Naive thymus-derived CD8-positive, alpha-beta T cell (primary cell): ENCODE measurements at places on chromosomes 3 and 15.

DNA sequence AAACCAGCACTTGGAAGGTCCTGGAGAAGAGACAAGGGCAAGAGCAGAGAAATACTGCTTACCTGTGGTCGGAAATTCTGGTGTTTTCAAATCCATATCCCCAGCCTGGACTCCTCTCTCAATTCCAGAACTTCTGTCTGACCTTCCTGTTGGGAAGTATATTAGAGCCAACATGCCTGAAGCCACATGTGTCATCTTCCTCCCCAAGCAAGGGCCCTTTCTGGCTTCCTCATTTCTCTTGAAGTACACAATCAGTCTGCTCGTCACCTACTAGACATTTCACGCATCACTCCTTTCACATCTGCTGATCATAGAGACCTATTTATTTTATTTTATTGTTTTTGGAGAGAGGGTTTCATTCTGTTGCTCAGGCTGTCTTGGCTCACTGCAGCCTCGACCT, 8.4 kb downstream of the PARP14 start:
- no peak overlapping the region for H3K4me3 ChIP-seq
- DNase-seq, result no peak
- H3K27ac ChIP-seq, result no peak overlapping the region
- peaks cover 24% of the 10 kb centered on the region for H3K4me1 ChIP-seq
- H3K27me3 ChIP-seq, result no peaks in the 10 kb centered on the region
- H3K36me3 ChIP-seq, result peaks cover 38% of the 10 kb centered on the region

DNA sequence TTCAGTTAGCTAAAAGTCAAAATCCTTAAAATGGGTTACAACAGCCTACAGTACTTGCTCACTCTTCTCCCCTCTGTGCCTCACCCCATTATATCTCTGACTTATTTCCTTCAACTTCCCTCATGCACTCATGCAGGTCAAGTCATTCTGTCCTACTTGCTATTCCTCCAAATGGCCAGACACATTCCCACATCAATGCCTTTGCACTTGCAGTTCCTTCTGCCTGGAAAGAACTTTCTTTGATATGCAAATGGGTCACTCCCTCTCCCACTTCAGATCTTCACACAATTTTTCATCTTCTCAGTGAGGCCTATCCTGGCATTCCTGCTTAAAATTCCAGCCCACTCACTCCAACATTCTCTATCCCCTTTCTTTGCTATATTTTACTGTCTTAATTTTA, 547.2 kb upstream of the TGFBR2 start:
- no peak overlapping the region for H3K27ac ChIP-seq
- H3K4me1 ChIP-seq, result no peaks in the 10 kb centered on the region
- H3K36me3 ChIP-seq, result no peaks in the 10 kb centered on the region
- peaks cover 5% of the 10 kb centered on the region for H3K27me3 ChIP-seq

GRCh38 chr15:30922480-30923311, 19.0 kb downstream of the FAN1 start:
- H3K4me1 ChIP-seq, result no peaks in the 10 kb centered on the region
- H3K36me3 ChIP-seq, result peaks cover 93% of the 10 kb centered on the region
- no peak overlapping the region for H3K27ac ChIP-seq
- no peaks in the 10 kb centered on the region for H3K27me3 ChIP-seq
- no peak for DNase-seq

DNA sequence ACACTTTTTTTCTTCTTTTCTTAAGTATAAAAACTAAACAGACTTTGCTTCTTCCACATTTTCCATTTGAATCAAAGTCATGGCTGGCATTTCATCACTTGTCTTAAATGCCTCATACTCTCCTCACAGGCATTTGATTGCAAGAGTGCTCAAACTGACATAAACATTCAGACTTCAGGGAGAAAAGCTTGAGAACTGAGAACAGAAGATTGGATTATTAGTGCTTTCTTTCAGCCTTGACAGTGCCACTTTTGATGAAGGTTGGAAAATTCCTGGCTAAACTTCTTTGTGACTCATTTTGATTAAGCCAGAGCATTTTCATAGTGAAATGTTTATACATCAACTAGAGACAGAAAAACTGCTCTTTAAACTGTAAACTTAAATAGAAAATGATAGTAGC, 544.4 kb downstream of the DIPK2A start:
- H3K4me3 ChIP-seq, result no peak overlapping the region
- H3K4me1 ChIP-seq, result no peaks in the 10 kb centered on the region
- peaks cover 2% of the 10 kb centered on the region for H3K27me3 ChIP-seq
- no peaks in the 10 kb centered on the region for H3K36me3 ChIP-seq
- no peak overlapping the region for H3K27ac ChIP-seq

- peaks cover 3% of the 10 kb centered on the region for H3K27me3 ChIP-seq
- H3K27ac ChIP-seq, result no peak overlapping the region
- DNase-seq, result no peak
- no peak overlapping the region for H3K4me3 ChIP-seq
- H3K4me1 ChIP-seq, result no peaks in the 10 kb centered on the region
Measured at GRCh38 chr3:110871869-110872268, 199.7 kb upstream of the NECTIN3 start.

GRCh38 chr15:101813803-101814534, 2.0 kb downstream of the OR4F15 start:
- H3K27ac ChIP-seq, result no peak overlapping the region
- no peak overlapping the region for H3K4me3 ChIP-seq
- H3K27me3 ChIP-seq, result peaks cover 89% of the 10 kb centered on the region
- DNase-seq, result no peak
- H3K4me1 ChIP-seq, result no peaks in the 10 kb centered on the region

DNA sequence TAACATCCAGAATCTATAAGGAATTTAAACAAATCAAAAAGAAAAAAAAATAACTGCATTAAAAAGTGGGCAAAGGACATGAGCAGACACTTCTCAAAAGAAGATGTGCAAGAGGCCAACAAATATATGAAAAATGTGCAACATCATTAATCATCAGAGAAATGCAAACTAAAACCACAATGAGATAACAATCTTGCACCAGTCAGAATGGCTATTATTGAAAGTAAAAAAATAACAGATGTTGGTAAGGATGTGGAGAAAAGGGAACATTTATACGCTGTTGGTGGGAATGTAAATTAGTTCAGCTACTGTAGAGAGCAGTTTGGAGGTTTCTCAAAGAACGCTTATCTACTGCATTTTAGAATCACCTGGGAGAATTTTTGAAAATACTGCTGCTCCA, 186.1 kb downstream of the OTOL1 start:
- H3K4me3 ChIP-seq, result no peak overlapping the region
- no peaks in the 10 kb centered on the region for H3K36me3 ChIP-seq
- no peaks in the 10 kb centered on the region for H3K27me3 ChIP-seq
- no peaks in the 10 kb centered on the region for H3K4me1 ChIP-seq
- no peak for DNase-seq
- H3K27ac ChIP-seq, result no peak overlapping the region

- no peak overlapping the region for H3K27ac ChIP-seq
- no peak overlapping the region for H3K4me3 ChIP-seq
- peaks cover 8% of the 10 kb centered on the region for H3K27me3 ChIP-seq
- H3K4me1 ChIP-seq, result no peaks in the 10 kb centered on the region
Measured at GRCh38 chr15:37001417-37001816, 98.9 kb downstream of the MEIS2 start.

DNA sequence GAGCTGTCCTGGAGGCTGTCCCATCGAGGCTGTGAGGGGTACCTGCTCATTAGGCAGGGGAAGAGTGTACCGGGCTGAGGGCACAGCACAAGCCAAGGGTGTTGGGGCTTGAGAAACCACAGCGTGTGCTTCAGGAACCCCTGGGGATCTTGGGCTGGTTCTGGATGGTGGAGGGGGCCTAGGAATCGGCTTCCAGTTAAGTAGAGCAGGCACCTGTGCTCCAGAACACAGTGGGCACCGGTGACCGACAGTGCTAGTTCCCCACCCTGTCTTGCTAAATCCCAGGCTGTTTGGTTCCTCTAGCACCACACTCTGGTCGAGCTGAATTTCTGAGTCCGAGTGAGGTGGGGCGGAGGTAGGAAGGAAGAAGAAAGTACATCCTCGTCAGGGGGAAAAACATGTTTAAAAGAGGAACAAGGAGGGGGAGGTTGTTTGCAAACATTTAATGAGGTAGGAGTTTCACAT, 29.1 kb downstream of the SLC6A6 start:
- peak overlapping the region; percentile 99 for H3K27ac ChIP-seq
- no peaks in the 10 kb centered on the region for H3K36me3 ChIP-seq
- peaks cover 90% of the 10 kb centered on the region for H3K4me1 ChIP-seq
- H3K27me3 ChIP-seq, result no peaks in the 10 kb centered on the region
- no peak for DNase-seq

DNA sequence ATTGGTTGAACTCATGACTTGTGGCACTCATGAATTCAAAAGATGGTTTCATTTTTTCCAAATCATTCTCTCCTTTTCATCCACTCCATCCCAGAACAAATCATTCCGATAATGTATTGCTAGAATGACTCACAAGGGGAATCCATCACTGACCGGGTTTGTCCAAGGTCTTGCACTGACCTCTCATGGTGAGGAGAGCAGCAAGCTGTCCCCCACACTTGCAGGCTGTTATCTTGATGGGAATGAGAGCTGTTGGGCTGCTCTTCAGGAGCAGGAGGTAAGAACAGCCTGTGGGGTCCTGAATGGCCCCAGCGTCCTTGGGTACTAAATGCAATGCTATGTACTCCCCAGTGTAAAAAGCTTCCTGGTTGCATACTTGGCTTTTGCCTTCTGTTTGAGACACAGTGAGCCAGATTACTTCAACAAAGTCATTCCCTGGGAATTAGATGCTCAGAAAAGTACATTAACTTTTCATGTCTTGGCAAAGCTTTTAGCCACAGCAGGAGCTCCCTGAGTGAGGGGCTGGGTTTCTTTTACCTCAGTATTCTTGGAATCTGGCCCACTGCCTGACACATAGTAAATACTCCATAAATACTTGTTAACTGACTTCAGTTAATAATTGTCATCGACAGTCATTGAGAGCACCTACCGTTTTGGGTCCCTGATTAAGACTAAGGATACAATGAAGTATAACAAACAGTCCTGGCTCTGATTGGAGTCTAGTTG, 24.1 kb downstream of the CCNL1 start:
- no peaks in the 10 kb centered on the region for H3K27me3 ChIP-seq
- no peak overlapping the region for H3K27ac ChIP-seq
- DNase-seq, result no peak
- H3K4me3 ChIP-seq, result no peak overlapping the region

DNA sequence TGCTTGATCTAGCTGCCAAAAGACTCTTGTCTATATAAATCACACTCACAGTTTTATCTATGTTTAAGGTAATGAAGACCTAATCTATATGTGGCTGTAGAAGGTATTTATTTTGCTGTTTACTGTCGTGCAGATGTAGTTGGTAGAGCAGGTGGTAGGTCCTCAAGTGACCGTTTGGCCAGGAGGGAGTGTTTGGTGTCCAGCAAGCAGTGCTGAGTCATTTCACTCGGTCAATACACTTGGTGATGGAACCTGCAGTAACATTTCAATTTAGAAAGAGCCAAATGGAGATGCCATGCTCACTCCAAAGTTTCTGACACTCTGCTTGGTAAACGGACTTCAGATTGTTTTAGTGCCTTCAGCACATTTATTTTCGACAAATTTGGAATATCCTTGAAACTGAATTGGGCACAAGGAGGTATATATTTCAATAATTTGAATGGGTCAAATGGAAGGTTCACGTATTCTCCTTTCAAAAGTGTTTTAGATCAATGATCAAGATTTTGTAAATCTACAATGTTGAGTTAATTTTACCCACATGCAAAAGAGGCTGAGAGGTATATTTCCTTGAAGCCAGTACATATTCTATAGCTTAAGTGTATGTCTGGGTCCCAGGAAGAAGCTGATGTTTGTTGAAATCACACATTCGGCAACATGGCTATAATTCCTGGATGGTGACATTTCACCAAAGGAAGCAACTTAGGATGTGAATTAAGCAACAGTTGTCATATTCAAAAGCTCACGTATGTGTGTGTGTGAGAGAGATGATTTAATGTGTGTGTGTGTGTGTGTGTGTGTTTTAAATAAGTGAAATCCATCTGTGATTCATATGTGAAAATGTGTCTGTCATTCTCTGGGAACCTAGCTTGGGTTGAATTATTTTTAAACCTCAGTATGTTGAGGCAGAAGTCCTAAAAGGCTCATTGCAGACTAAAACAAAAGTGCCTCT, 7.7 kb upstream of the CX3CR1 start:
- no peak overlapping the region for H3K4me3 ChIP-seq
- H3K27ac ChIP-seq, result no peak overlapping the region
- no peak for DNase-seq
- H3K4me1 ChIP-seq, result peaks cover 46% of the 10 kb centered on the region

GRCh38 chr3:177357352-177358090, 160.2 kb upstream of the TBL1XR1 start:
- H3K27me3 ChIP-seq, result no peaks in the 10 kb centered on the region
- no peak for DNase-seq
- peaks cover 70% of the 10 kb centered on the region for H3K4me1 ChIP-seq
- peak overlapping the region; percentile 80 for H3K4me3 ChIP-seq

GRCh38 chr3:174821477-174821876, 37.7 kb upstream of the NAALADL2 start:
- H3K27ac ChIP-seq, result no peak overlapping the region
- H3K36me3 ChIP-seq, result no peaks in the 10 kb centered on the region
- no peak for DNase-seq
- no peak overlapping the region for H3K4me3 ChIP-seq

DNA sequence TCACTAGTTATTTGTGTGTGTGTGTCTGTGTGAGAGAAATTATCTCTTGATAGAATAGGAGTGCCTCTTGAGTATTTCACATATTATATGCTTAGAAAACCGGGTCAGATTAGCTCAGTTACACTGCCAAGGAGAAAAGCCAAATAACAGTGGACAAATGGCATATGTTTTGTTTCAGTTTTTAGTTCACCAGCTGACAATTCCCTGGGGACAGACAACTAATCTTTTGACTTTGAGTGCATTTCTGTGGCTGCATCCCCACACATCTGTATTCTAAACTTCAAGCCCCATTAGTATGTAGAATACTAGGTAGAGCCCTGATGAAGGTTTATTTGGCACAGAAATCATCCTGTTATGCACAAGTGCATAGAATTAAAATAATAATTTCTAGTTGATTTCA, 227.7 kb upstream of the CNTN3 start:
- no peak overlapping the region for H3K27ac ChIP-seq
- H3K4me1 ChIP-seq, result no peaks in the 10 kb centered on the region
- H3K27me3 ChIP-seq, result no peaks in the 10 kb centered on the region
- H3K4me3 ChIP-seq, result no peak overlapping the region

- peaks cover 6% of the 10 kb centered on the region for H3K36me3 ChIP-seq
- peak overlapping the region; percentile 80 for H3K27ac ChIP-seq
- DNase-seq, result no peak
- H3K4me1 ChIP-seq, result peaks cover 82% of the 10 kb centered on the region
- no peaks in the 10 kb centered on the region for H3K27me3 ChIP-seq
- no peak overlapping the region for H3K4me3 ChIP-seq
Measured at GRCh38 chr3:152400887-152401286, 132.2 kb downstream of the MBNL1 start.

- H3K4me1 ChIP-seq, result peaks cover 12% of the 10 kb centered on the region
- H3K4me3 ChIP-seq, result no peak overlapping the region
- DNase-seq, result no peak
- no peaks in the 10 kb centered on the region for H3K27me3 ChIP-seq
Measured at GRCh38 chr3:187085021-187085666, 54.2 kb downstream of the RPL39L start.

DNA sequence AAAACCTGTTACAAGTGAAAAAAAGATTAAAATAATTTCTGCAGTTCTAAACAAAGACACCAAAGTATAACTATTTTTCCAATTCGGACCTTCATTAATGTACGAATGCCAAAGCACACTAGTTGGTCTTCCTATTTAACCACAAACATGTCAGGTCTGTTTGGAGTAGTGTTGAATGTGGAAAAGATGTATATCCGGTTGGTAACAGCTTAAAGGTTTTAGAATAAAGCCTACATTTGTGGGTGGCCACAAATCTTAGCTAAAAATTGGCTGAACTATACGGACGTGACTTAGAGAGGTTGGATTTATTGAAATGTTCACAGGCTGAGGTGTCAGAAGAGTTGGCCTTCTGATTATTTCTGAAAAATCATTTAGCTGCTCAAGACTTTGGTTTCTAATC, 78.4 kb downstream of the FSIP1 start:
- no peak overlapping the region for H3K4me3 ChIP-seq
- no peak for DNase-seq
- H3K36me3 ChIP-seq, result no peaks in the 10 kb centered on the region
